ENCODE measurements at places on chromosomes 16 and 17. TPM values are rescaled to one million over a fixed set of nuclear protein-coding genes. Genes with fewer than 3 reads are reported as not detected.

SPNS2 gene
- total RNA-seq, result 38.7 TPM

DNA sequence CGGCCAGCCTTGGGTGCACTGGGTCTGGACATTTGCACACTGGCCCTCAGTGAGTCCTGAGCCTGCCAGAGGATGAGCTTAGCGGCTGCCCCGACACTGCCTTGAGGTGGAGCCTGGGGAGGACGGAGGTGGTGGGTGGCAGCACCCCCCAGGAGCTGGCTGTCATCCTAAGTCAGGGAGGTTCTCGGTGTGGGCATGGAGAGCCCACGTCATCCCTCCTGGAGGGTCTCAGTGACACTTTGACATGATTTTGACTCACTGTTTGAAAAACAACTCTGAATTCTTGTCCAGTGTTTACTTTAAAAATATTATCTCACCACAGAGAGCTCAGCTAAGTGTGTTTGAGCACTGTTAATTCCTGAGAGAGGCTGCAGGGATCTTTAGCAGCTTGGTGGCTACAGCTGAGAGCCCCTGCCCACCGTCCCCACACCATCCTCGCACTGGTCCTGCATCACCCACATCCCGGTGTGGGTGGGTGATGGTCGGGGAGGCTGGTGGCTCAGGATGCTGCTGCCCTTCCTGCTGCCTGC, 63.1 kb downstream of the BANP start:
- DNase-seq, result no peak

TRPV2 gene
- 1.8 TPM for total RNA-seq

DNA sequence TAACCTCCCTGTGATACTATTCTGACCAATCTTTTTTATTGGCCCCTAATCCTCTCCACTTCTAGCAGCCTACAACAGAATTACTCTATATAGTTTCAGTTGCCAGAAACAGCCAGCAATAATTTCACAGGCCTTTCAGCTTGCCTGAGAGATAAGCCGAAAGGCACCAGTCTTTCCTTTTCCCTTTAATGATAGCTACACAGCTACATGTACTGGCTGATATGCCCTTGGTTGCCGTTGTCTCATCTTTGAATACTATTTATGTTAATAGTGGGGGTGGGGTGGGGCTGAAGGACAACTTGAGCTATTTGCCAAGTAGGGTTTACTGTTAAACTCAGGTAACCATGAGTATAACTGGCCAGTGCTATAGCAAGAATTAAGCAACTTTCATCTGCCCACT, 35.8 kb upstream of the RASL10B start:
- DNase-seq, result no peak

DNA sequence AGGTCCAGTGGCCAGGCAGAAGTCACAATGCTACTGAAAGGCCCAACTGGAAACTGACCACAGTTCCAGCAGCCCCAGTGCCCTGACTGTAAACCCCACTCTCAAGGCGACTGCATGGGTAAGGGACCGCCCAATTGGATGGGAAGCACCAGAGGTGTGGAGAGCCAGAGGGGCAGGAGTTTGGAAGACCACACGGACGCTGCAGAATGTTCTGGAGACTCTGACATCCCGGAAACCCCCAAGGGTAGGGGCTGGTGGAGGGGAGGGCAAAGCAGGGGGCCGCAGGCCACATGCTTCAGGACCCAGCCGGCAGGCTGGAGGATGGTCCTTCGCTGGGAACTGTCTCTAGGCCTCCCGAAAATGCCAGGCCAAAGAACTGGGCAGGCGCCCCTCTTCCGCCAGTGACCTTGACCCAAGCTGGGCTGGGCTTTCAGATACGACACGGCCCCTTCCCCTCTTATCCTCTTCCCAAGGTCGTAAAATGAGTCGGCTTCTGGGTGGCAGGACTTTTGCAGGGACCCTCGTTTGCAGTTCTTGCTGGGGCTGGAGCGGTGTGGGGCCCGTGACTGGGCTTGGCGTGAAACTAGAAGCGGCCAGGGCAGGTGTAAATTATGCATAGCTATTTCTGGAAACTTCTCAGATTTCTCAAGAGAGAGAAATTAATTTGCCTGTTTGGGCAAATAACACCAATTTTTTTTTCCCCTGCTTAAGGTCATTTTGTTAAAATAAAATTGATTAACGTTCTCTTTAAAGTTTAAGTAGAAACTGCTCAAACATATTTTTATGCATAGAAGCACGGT, 110.2 kb downstream of the C16orf78 start:
- no peak for DNase-seq

DNA sequence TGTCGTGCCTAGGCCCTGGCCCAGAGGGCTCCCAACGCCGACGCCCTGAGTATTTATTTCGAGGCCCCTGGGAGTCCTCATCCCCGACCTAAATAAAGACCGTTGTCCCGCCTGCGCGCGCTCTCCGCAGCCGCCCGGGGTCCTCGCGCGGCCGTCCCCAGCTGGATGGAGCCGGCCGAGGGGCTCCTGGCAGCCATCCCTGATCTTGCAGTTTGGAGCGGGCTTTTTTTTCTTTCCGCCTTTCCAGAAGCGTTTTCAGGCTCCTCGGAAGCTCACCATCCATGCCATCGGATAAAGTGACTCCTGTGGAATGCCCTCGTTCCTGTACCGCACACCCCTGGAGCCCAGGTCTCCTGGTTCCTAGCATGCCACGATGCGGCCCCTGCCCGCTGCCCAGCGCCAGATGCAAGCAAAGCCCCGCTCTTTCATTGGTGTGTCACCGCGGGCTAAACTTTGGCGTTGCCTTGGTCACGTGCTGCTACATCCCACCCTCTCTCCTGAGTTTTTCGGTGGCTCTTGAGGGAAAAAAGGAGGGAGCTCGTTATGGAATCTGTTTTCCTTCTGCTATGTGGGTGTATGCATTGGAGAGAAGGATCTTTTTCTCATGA, 716 bp downstream of the TMEM94 start:
- DNase-seq, result peak; percentile 47
